ENCODE measurements at places on chromosomes 4 and X. TPM values are rescaled to one million over a fixed set of nuclear protein-coding genes. Genes with fewer than 3 reads are reported as not detected.
A peak's percentile ranks its signal among the peaks of the same experiment; 100 is the strongest.

DNA sequence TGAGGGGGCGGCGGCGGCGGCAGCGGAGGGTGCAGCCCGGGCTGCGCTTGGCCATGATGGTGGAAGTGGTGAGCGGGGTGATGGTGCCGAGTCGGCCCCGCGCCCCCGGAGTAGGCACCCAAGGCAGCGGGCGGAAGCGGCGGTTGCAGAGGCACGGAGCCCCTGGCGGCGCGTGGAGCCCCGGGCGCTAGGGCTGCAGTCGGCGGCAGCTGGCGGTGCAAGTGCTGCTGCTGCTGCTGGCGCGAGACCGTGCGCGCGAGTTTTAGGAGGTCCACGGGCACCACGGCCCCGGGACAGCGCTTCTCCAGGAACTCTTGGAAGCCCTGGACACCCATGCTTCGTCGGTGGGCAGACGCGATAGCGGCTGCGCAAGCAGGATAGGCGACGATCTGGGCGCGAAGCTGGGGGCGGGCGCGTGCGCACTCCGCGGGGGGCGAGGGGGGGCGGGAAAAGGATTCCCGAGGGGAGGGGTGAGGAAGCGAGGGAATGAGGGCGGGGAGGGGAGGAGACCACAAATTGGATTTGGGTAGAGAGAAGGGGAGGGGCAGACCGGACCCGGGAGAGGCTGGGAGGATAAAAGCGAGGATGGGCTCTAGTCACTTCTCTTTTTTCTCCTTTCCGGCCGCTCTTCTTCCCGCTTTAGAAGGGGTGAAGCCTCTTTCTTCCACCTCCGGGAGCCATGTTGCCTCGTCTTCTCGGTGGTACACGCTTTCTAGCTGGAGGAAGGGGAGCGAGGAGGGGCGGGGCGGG, at the start of gene FAM120C:
Gene FAM120C (minus strand): TSS at position 391 of the 750 bp plus-strand sequence. CDS start 56 bp downstream, at position 335.
- DNase-seq = peak; percentile 69

GRCh38 chr4:122221322-122221721, 69.2 kb downstream of the BLTP1 start:
- no peak for DNase-seq

DNA sequence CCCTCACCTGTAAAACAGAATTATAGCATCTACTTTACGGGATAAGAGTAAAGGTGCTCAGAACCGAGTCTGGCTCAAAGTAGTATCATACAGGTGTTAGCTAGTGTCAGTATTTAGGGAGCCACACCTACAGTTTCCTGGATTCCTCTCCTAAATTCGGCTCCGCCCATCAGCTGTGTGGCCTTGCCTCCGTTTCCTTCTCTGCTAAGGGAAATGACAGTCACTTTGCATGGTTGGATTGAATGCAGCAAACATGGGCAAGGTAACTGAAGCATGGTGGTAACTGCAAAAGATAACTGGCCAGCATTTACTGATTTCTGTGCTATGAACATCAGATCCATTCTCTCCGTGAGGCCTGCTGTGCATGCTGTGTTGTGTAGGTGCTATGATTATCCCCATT, 2.8 kb downstream of the PPP1R3F start:
- no peak for DNase-seq

GRCh38 chr4:1808396-1808795, 15.3 kb downstream of the FGFR3 start:
- DNase-seq = no peak

Gene S100P
- 210 TPM for total RNA-seq

Gene FHIP1A
- 0.12 TPM for total RNA-seq

Gene CSAG1
- not detected for total RNA-seq

Gene DIPK2B
- total RNA-seq = not detected
